ENCODE measurements at places on chromosomes 7 and 10.

- DNase-seq, result no peak
Observed at GRCh38 chr7:45240273-45240771, 82.7 kb downstream of the RAMP3 start.

GRCh38 chr10:46096909-46097575, 51.0 kb upstream of the MSMB start:
- DNase-seq, result no peak

DNA sequence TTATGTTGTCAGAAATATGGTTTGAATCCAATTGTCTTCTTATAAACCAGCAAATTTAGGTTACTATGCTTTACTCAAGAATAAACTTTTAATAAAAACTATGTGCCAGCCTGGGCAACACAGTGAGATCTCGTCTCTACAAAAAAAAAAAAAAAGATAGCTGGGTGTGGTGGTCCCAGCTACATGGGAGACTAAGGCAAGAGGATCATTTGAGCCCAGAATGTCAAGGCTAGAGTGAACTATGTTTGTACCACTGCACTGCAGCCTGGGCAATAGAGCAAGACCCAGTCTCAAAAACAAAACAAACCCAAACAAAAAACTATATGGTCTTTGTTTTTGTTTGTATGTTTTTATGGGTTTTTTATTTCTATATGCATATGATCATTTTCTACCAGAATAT, 7.5 kb upstream of the ARHGAP12 start:
- no peak for DNase-seq

DNA sequence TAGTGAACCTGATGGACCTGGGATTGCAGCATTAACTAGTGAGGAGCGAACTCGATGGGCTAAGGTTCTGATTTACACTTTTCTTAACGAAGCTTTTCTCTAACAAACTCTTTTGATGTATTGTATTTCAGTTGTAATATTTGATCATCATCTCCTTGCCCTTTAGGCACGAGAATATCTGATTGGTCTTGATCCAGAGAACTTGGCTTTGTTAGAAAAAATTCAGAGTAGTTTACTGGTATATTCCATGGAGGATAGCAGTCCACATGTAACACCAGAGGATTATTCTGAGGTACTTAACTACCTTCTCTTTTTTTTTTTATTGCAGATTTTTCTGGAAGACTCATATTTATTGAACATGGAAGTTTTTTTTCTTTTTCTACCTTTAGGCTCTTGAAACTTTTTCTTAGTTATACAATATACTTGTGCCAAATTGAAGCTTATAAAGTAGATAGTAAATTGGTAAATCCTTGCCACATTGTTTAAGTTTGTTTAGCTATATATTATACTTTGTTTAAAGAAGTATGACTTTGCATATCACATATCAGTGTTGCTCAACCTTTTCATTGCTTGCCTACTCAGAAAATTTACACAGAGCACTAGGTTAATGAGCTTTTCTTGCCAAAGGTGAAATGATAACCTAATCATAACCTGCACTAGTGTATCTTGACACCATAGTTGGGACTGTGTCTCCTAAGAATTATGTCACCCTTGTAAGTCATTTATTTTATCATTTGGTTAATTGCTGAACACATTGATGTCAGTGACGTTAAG, 30.4 kb downstream of the CROT start:
- no peak for DNase-seq

- DNase-seq, result no peak
Observed at GRCh38 chr7:37411444-37412034, 37.1 kb downstream of the ELMO1 start.

DNA sequence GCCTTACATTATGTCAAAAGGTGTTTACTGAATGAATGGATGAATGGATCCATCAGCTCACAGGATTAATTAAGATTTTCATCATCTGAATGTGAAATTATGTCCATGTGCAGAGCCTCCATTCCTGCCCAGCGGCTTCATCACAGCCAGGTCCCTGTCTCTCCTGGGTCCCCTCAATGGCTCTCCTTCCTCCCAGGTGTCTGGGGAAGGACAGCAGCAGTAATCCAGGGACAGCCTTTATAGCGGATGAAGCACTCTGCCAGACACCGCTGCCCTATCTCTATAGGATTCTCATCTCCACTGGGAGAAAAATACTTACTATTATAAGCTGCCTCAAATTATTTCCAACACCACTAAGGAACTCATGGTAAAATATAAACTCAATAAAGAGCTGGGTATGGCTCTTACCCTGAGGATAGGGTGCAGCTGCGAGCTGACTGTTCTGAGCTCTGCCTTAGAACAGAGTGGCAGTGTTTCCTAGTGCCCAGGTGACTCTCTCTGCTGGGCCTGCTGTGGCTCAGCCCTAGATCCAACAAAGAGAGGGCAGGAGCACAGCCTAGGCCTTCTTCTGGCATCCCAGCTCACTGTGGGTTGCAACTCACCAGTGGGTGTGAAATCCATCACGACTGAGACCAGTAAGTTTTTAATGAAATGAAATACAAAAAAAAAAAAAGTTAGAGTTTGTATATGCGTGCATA, 38.3 kb downstream of the GPRIN2 start:
- DNase-seq, result no peak

- no peak for DNase-seq
Observed at GRCh38 chr7:54811846-54812254, 52.8 kb upstream of the SEC61G start.

DNA sequence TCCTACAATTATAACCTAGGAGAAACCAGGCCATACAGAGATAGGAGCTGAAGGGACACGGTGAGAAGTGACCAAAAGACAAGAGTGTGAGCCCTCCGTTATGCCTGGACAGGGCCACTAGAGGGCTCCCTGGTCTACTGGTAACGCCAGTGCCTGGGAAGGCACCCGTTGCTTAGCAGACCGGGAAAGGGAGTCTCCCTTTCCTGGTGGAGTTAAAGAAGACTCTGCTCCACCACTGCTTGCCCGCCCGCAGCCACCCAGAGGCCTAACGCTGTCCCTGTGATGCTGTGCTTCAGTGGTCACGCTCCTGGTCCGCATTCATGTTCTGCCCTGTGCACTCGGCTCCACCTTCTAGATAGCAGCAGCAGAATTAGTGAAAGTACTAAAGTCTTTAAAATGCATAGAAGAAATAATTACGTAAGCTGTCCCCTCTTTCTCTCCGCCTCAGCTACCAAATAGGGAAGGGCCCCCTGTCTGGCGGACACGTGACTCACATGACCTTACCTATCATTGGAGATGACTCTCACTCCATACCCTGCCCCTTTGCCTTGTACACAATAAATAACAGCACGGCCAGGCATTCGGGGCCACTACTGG, 34.8 kb downstream of the GRID2IP start:
- DNase-seq, result peak; percentile 74

GRCh38 chr7:134458341-134458805, 527 bp downstream of the AKR1B1 start:
- no peak for DNase-seq

DNA sequence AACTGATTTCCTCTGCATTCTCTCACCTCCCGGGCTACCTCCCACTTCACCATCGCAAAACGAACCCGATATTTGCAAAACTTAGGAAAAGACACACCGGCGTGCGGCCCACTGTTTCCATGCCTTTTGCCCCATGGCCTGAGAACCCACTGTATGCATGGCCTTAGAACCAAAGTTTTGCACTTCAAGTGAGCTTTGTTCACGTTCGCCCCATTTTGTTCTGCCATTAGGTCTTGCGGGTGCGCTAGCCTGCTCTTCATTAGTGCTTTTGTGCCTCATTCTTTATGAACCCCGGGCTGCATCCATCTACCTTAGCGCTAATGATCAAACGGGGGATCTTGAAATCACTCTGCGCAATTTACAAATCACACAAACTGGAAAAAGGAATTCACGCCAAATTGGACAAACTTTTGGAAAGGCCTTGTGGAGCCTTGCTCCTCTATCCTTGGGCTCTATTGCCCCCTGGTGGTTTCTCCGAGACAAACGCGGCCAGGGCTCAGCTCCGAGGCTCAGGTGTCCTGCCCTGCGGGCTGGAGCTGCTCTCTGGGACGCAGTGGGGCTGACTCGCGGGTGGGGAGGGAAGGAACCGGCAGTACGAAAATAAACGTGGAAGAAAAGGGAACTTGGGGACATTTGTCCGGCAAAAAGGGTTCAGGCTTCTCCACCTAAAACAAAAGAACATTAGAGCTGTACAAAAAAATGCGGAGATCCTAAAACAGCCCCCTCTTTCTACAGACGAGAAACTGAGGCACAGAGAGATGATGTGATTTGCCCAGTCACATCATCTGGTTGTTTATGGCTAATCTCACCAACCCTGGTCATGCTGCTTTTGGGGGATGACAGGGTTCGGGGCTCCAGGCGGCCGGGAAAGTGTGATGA, 300.4 kb upstream of the NFE2L3 start:
- DNase-seq, result peak; percentile 75

GRCh38 chr10:116017405-116017804, 255.6 kb downstream of the GFRA1 start:
- no peak for DNase-seq

DNA sequence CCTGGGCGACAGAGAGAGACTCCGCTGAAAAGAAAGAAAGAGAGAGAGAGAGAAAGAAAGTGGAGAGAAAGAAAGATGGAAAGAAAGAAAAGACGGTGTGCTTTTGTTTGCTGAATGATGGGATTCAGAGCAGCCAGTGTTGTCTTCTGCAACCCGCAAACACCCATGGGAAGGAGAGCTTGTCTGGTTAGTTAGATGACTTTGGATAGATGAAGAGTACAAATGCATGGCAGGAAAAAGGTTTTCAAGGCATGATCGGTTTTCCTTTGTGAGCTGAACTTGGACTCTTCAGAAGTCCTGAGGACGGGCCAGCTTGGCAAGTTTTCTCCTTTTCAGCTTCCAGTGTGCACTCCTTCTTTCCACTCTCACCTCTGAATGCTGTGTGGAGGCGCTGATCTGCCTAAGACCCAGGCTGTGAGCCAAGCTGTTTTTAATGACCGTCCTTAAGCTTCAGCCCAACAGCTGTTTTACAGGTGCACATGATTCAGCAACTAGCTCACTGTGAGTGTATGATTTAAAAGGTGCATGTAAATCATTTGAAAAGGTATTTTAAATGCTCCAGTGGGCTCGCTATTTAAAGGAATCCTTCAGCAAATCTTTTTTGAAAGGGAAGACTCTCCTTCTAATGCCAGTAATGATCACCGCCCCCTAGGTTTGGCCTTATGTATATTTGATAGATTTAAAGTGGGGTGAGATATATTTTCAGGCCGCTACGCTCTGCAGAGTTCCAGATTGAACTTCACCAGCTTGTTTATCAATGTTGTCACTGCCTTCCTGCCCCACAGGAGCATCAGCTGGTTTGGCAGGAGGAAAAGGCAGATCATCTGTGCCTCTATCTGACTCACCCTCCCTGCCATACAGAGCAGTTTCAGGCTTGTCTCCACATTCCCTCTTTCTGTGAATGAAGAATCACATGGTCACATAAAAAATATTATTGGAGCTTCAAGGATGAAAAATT, 115.0 kb downstream of the PLXDC2 start:
- DNase-seq, result no peak

DNA sequence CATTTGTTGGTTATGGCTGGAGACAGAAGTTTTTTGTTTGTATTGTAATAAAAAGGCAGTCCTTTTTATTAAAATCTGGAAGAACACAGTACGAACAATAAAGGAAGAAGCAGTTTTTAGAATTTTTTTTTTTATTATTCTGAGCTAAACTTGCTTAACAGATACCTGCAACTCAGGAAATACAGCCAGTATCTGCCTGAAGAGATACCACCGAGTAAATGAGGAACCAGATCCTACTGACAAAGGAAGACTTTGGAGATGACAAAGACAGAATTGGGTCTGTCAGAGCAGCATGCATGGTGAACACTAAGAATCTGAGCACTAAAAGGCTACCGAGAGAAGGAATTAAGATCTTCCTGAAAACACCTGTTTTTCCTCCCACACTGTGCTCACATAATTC, 1335.9 kb upstream of the SORCS1 start:
- no peak for DNase-seq

- DNase-seq, result no peak
Observed at GRCh38 chr7:33039257-33039902, 23.2 kb downstream of the NT5C3A start.

DNA sequence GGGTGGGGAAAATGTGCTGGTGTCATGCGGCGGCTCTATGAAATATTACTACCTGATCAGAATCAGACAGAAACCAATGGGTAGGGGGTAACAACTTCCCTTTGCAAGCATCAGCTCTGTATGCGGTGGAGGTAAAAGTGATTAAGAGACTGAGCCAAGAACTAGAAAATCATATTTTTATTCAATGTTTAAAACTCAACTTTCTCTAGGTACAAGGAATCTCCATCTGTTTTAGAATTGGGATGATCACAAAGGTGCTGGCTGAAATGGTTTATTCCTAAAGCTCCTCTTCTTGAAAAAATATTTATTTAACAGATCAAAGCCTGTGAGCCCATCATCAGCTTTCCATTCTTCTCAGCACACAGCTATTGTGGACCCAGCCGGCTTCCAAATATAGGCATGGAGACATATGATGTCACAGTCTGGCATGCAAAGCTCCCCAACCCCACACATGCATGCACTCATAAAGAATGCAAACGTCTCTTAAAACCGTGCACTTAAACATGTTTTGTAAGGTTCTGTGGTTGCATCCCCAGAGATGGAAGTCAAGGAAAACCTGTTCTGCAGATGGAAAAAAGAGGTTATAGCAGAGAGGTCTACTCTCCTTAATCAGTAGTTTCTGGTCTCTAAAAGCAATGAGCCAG, 126.0 kb downstream of the SKIDA1 start:
- DNase-seq, result peak; percentile 68

- DNase-seq, result no peak
Observed at GRCh38 chr10:62047960-62048383, 146.5 kb downstream of the ARID5B start.

GRCh38 chr7:96135241-96135640, 186.7 kb downstream of the SLC25A13 start:
- no peak for DNase-seq

GRCh38 chr7:80224415-80224814, 89.8 kb downstream of the GNAI1 start:
- DNase-seq, result no peak

- DNase-seq, result peak; percentile 49
Observed at GRCh38 chr10:44995914-44996669, 4.6 kb upstream of the ZNF22 start.

GRCh38 chr7:2104716-2105115, 128.0 kb downstream of the MAD1L1 start:
- no peak for DNase-seq

GRCh38 chr7:82057476-82057875, 287.6 kb upstream of the HGF start:
- no peak for DNase-seq

- no peak for DNase-seq
Observed at GRCh38 chr10:86446440-86446839, 75.2 kb downstream of the WAPL start.
